Retina (tissue), 1 donor: ENCODE measurements at places on chromosomes 13 and 19.

DNA sequence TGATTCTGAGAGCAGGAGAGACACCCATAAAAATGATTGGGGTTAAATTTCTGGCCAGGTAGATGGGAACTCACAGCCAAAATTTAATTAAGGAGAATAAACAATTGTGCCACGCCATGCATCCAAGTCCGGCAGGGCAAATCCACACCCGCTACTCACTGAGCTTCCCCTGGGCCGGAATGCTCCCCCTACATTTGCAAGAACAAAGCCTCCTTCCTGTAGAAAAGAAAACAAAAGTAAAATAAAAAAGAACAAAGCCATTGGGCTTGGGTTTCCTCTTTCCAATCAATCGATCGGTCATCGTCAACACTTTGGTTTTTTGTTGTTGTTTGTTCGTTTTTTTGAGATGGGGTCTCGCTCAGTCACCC lies 30.2 kb upstream of the TFDP1 start:
- no peak for DNase-seq

DNA sequence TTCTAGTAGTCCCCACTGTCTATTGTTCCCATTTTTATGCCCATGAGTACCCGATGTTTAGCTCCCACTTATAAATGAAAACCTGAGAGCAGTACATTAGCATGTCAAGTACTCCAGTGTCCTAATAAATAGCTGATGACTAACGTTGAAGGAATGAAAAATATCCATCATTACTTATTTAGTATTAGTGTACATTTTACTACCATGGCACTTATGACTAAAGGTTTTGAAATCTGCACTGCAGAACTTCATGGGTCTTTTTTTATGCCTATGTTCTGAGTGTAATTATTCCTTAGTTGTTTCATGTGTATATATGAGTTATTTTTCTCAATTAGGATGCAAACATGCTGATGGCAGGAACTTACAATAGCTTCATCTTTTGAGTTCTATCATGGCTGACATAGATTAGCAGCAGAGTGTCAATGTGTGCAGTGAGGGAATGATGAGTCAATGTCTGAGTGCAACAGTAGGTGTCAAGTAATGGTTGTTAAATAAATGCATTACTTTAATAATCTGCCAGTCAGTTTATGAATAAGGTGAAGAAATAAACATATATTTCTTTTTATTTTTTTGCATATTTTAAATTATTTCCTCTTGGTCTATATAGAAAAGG lies 188.4 kb downstream of the ITGBL1 start:
- DNase-seq, result no peak

GRCh38 chr13:88071371-88071770 lies 400.2 kb downstream of the SLITRK5 start:
- DNase-seq, result no peak

- DNase-seq, result no peak
Observed at GRCh38 chr13:48132961-48133360, 38.1 kb upstream of the MED4 start.

DNA sequence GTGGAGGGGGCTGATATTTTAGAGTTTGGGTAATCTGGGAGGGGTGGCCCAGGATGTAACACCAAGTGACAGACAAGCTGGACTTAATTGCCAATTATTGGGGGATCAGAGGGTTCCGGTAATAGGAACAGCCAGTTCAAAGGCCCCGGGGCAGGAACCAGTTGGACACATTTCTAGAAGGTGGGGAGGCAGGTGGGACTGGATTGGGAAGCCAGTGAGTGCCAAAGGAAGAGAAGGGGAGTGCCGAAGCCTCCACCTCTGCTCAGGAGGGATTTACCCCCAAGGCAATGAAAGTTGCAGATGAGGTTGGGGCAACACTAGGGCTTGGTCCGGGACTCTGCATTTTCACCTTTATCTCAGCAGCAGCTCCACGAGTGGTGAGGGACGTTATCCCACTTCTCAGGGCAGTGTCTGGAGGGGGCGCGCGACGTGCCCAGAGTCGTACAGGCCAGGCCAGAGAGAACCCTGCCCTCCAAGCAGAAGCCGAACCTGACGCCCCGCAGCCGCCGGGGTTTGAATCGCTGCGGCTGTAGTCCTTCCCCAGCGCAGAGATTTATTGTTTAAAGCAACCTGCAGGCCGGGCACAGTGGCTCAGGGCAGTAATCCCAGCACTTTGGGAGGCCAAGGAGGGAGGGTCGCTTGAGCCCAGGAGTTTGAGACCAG lies 5.7 kb upstream of the JUND start:
- DNase-seq, result no peak

DNA sequence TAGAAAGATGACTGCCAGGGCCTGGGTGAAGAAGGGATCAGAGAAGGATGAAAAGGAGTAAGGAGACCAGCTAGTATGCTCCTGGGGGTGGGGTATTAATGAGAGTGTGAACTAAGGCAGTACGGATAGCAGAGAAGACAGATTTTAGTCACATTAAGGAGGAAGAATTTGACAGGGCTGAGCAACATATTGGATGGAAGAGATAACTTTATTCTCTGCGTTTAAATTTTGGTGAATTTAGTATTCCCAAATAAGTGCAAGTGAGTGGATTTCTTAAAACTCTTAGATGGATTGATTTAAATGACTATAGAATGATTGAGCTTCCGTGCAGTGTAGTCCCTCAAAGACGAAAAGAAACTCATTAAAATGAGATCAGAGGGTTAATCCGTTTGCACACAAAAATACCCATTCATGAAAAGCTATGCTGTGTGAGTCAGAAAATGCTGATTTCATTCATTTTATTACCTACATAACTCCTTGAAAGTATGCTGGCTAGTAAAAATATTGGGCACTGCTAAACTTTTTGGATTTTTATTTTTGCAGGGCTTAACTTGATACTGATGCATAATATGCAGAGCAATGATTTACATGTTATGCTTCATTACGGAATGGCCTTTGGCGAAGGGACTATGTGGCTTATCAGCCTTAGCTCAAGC lies 54.1 kb downstream of the WDFY2 start:
- no peak for DNase-seq

DNA sequence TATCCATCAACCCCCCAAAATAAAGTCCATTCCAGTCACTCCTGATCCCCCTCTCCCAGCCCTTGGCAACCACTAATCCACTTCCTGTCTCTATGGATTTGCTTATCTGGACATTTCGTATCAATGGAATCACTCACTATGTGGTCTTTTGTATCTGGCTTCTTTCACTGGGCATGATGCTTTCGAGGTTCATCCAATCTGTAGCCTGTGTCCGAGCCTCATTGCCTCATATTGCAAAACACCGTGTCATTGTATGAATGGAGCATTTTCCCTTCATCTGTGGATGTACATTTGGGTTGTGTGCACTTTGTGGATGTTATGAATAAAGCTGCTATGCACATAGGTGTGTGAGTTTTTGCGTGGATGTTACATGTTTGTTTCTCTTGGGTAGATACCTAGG lies 1.4 kb upstream of the FZR1 start:
- DNase-seq, result no peak

DNA sequence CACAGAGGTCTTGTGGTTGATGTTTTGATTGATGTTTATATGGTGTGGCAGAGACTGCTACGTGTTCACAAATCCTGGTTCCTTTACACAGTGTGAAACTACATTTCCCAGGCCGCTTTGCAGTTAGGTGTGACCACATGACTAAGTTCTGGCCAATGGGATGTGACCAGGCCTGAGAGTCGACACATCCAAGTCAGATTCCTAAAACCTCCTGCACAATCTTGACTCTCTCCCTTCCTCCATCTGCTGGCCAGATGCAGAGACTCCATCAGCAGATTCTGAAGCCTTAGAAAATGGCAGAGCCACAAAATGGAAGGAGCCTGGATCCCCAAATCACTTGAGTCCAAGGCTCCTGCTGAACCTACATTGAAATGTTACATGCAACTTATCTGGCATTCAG lies 12.6 kb downstream of the CD37 start:
- DNase-seq, result no peak

GRCh38 chr13:79740991-79741390 lies 260.0 kb downstream of the NDFIP2 start:
- DNase-seq, result peak; percentile 7

DNA sequence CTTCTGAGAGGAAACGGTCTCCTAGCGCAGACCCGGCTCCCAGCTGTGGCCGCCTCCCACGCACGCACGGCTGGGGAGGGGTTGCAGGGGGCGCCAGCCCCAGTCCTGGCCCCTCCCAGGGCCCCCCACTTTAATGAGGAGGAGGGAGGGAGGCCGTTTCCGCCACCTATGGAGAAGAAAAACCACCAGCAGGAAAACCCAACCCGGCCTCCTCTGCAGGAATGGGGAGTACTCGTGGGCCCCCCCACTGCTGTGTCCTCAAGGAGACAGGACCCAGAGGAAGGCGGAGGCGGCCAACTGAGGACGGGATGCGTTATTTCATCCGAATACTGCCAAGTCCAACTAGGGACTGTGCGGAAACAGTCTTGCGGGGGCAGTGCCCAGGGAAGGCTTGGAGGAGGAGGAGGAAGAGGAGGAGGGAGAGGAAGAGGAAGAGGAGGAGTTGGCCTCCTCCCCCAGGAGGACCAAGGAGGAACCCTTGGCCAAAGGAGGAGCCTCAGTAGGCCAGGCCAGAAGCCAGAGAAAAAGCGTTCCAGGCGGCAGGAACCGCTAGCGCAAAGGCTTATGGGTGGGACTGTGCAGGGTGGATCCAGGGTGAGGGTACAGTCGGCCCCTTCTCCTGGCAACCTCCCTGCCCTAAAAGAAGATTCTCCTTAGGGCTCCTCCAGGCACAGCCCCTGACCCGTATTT lies 3.9 kb upstream of the SSBP4 start:
- peak; percentile 45 for DNase-seq

GRCh38 chr13:106471957-106472543 lies 63.4 kb downstream of the EFNB2 start:
- peak; percentile 43 for DNase-seq

GRCh38 chr13:74836628-74837027 lies 645.3 kb downstream of the TBC1D4 start:
- no peak for DNase-seq

GRCh38 chr19:35223084-35223790 lies 5.3 kb downstream of the FAM187B start:
- DNase-seq, result no peak

GRCh38 chr13:63117710-63118109 lies 1702.1 kb upstream of the PCDH20 start:
- DNase-seq, result no peak

DNA sequence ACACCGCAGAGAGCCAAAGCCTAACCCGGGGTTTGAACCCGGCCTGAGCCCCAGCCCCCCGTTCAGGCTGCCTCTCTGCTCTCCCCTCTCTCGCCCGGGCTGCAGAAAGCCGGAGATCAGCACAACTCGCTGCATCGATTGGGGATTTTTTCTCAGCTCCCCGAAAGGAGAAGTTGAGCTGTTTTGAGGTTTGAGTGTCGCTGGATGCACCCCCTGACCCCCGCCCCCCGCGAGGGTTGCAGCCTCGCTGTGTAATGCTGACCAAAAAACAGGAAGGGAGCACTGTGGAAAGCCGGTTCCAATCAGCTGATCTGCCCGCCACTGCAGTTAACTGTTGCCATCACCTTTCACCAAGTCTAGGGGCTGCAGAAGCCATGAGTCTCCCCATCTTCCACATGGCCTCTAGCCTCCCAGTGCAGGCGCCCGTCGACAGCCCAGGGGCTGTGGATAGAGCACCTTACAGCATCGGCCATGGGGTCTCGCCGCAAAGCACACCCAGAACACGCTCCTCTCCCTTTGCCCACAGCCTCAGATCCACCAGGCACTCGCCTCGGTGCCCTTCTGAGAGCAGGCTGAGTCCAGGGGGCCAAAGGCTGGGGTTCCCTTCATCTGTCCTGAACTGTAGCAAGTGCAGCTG lies 34.5 kb downstream of the MYO9B start:
- no peak for DNase-seq

- peak; percentile 30 for DNase-seq
Observed at GRCh38 chr13:51262501-51263211, 40.5 kb downstream of the FAM124A start.

GRCh38 chr13:113817860-113818691 lies 45.8 kb downstream of the GAS6 start:
- DNase-seq, result no peak

DNA sequence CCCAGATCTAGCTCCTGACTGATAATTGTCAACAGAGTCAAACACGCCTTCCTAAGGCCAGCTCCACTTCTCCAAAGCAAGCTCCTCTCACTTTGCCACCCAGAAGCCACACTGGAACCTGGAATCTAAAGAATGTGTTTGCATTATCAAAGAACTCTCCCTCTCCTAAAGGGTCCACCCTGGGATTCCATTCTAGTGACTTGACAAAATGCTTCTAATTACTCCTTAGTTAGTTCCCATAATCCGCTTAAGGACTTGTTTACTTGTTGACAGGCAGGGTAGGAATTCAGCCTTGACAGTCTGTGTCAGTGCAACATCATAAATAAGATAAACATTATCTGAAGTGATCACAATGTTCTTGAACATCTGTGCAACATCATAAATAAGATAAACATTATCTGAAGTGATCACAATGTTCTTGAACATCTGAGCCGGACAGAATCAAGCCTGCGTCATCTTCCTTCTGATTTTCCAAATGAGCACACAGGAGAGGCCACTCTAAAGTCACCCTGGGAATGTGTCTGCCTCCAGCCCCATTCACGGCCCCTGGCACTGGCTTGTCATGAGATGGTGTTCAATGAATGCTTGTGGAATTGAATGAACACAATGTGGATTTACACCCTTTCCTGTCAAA lies 512.1 kb downstream of the IRS2 start:
- no peak for DNase-seq

- DNase-seq, result peak; percentile 42
Observed at GRCh38 chr19:17441241-17442021, 7.0 kb downstream of the TMEM221 start.

- no peak for DNase-seq
Observed at GRCh38 chr13:28271056-28271840, 132.9 kb downstream of the PAN3 start.

DNA sequence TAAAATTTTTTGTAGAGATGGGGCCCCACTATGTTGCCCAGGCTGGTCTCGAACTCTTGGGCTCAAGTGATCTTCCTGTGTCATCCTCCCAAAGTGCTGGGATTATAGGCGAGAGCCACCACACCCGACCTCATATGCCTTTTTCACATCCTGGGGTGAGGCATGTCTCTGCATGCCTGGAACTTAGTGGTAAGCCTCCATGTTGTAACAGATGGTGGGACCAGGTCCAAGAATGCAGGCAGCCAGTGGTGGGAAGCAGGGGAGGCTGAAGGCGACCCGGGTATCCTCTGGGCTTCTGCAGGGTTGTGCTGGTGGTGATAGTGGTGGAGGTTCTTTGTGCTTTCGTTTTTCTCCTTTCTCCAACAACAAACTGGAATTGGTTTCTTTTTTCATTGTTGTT lies 30.1 kb upstream of the CCDC124 start:
- DNase-seq, result no peak

GRCh38 chr13:113169277-113170272 lies 11.1 kb downstream of the PROZ start:
- no peak for DNase-seq

DNA sequence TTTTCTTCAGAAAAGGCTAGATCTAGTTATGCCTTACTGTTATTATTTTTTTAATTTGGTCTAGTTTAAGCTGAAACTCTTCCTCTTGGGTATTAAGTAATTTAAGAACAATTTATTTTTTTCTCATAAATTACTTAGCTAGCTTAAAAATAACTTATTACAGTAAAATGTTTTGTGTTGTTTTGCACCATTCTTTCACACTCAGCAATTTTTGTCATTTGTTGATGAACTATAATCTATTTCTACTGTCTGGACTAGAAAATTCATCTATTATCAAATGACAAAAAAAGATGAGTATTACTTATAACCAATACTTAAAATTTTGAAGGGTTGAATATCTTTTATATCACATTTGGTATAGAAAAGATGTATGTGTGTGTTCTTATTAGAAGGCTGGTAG lies 1.6 kb upstream of the LPAR6 start:
- DNase-seq, result no peak

GRCh38 chr13:93151277-93151676 lies 75.3 kb upstream of the GPC6 start:
- DNase-seq, result no peak
